H7 (cell line): ENCODE measurements at places on chromosomes 3 and 15.

DNA sequence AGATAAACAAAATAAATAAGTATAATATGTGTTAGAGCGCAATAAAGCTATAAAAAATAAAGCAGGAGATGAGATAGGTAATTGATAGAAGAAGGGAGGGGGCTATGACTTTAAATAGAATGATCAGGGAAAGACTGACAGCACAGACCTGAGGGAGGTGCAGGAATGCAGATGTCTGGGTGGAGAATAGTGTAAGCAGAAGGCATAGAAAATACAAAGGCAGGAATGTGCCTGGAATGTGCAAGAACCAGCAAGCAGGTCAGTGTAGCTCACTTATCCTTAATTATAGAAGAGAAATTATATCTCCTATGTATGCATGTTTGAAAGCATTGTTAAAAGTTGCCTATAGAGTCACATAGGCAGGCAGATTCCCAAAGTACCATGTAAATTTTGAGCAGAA lies 239.4 kb upstream of the SOX14 start:
- no peak for DNase-seq

DNA sequence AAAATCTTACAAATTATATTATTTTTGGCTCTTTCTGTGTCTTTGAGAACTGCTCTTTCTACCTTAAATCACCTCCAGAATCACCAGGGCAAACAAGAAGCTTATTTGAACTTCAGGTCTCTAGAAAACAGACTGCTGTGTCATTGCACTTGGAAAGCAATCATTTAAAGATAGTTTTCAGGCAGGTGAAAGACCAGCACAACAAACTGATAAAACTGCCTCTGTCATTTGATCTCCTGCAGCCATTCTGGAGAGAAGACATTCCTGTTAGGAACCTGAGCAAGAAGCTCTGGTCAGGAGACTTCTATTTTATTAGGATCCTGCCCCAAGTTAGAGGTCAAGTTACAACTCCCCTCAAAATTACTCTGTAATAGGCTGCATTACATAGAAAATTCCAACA lies 50.7 kb upstream of the AP4E1 start:
- no peak for DNase-seq

- DNase-seq, result no peak
Measured at GRCh38 chr15:42218953-42219592, 11.0 kb upstream of the VPS39 start.

DNA sequence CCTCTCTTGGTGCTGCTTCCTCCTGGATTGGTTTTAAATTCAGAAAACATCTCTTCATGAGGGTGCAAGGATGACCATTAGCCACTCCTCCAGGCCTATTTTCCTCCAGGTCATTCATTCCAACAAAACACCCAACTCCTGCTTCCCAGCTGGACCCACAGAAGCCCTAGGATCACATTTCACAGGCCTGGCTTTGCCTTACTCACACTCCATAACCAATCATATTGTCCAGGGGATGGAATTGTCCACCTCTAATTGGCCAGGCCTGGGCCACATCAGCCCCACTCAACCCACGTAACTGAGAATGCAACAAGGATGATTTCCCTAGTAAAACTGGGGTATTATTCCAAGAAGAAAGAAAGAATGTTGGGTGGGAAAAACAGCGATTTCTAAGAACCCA lies 616.7 kb upstream of the SUCLG2 start:
- DNase-seq, result no peak

GRCh38 chr3:118988198-118989130 lies 46.2 kb downstream of the IGSF11 start:
- no peak for DNase-seq

DNA sequence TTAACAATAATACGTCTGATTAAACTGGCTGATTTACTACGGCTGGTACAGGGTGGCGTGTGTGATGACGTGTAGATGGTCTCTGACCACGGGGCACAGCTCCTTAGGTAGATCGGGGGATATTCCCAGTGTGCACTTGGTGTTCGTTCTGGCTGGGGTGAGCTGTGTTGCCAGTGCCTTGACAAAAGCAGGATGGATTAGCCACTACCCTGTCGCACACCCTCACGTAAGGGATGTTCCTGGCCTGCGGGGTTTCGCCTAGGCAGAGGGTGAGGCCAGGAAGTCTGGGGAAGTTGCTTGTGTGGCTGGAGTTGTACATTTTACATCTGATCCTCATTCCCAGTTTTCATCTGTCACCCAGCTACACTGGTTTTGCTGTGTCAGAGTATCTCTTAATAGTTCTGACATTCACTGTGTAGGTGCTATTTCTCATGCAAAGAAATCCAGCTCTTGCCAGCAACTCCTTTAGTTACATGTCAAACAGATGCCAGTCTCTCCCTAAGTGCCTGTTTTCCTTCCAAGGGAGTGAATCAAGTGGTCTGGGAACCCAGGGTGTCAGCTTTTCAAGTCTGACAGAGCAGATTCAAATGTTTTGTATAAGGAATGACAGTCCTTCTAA lies 66.1 kb upstream of the CCR4 start:
- DNase-seq, result no peak
